ENCODE measurements at places on chromosomes 11 and 22.

GRCh38 chr11:125267548-125267947 lies 103.0 kb downstream of the PKNOX2 start:
- DNase-seq: no peak

DNA sequence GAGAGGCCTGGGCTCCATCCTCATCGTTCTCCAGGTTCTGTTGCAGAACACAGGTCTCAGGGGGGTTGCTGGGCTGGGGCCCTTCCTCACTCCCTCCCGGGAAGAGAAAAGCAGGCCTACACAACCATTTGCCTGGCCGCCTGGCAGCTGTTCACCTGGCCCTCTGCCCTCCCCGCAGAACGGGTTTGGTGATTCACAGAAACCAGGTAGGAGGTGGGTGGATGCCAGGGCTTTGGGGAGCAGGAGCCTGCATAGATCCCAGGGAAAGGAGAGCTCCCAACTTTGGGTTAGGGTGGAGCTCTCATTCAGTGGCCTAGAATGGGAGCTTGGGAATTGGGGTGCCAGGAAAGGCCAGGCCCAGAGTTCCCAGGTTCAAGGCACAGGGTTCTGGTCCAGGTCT lies 995 bp downstream of the TMEM134 start:
- DNase-seq: no peak

GRCh38 chr22:42621505-42622002 lies 6.9 kb upstream of the POLDIP3 start:
- peak; percentile 24 for DNase-seq

- DNase-seq: no peak
Observed at GRCh38 chr22:37808294-37808657, 542 bp downstream of the GCAT start.

DNA sequence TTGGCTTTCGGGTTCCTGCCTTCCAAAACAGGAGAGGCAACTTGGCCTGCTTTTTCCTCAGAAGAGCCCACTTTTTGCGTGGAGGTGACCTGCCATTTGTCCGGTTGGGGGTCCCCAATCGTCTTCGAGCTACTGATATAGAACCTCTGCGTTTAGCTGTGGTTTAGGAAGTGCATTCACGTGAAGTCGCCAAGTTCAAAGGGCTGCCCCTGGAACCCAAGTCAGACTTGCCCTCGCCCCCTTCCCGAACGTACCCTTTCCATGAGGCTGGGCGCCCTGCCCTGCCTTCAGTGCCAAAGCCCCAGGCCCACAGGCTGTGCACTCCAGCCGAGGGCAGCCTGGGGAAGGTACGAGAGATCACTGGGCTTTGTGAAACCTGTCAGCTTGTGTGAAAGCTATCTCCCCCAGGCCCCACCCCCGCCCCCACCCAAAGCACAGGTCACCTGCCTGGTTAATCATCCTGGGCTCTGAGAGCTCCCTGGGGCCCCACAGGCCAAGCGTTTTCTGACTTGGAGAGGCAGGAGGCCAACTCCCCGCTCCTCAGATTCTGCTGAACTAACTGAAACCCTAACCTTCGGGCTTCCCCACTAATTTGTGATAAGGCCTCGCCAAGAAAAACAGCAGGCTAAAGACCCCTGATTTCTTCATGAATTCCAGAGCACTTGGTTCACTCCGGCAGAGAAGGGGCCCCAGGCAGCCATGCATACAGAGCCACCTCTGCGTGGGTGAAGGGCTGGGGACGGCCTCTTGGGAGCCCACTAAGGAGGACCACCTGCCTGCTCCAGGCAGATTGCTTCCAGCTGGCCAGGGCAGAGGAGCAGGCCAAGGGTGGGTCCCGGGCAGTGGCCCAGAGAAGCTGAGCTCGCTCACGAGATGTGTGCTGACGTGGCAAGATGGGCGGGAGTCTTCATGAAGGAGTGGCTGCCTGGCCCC lies 25.8 kb upstream of the KCNQ1OT1 start:
- no peak for DNase-seq

DNA sequence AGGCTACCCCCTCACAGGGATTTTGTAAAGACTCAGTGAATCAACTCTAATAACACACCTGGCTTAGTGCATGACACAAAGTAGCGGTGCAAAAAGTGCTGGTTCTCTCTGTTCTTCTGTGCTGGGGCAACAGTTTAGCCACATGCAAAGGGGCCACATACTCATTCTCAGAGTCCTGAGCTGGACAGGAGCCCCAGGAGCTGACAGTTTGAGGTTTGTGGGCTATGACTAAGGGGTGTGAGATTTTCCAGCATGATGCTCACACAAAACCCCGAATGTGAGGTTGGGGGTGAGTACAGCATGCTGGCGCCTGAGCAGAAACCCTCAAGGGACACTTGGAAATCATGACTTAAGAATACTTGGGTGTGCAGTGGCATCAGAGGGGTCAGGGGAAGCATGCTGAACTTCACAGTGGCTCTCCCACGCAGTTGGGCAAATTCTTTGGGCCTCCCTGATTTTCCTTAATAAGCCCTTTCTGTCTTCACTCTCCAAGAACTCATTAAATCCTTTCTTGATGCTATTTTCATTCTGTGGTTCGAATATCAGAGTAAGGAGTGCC lies 31.0 kb downstream of the TMPRSS5 start:
- no peak for DNase-seq

- DNase-seq: no peak
Observed at GRCh38 chr22:47201996-47202818, 439.8 kb downstream of the TBC1D22A start.
